Activated CD8-positive, alpha-beta memory T cell treated with anti-CD3 and anti-CD28 coated beads for 24 hours (primary cell): ENCODE measurements at places on chromosomes 4 and X.

GRCh38 chr4:138775489-138775888, 240.1 kb upstream of the NOCT start:
- no peak for DNase-seq

DNA sequence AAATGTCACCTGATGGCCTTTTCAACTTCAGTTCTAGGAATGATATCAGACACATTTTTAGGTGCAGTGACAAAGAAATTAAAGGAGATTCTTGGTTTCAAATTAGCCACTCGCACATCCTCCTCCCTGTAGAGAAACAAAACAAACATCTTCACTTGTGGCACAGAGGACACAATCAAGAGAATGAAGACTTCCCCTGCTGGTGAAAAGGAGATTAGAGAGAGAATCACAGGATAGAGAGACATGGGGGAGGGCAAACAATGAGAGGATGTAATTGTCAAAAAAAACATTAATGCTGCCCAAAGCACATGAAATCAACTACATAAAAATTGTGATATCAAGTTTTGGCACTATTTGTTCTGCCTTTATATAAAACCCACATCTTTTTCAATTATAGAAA, 34.5 kb downstream of the ACE2 start:
- no peak for DNase-seq

DNA sequence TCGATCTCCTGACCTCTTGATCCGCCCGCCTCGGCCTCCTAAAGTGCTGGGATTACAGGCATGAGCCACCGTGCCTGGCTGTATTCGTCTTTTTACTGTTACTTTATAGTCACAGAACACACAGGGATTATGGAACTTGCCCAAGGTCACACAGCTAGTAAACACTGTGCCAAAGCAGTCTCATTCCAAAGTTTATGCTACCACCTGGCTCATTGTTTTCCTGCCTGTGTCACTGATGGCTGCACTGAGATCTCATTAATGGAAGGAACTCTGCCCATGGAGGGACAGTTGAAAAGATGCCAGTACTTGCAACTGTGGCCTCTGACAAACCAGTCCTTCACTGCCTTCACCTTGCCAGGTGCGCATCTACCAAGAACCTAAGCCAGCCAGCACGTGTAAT, 517.7 kb downstream of the BCOR start:
- DNase-seq, result no peak

- DNase-seq, result no peak
Observed at GRCh38 chr4:154732669-154733068, 11.1 kb upstream of the LRAT start.

- no peak for DNase-seq
Observed at GRCh38 chrX:14872355-14872754, 514 bp downstream of the FANCB start.

DNA sequence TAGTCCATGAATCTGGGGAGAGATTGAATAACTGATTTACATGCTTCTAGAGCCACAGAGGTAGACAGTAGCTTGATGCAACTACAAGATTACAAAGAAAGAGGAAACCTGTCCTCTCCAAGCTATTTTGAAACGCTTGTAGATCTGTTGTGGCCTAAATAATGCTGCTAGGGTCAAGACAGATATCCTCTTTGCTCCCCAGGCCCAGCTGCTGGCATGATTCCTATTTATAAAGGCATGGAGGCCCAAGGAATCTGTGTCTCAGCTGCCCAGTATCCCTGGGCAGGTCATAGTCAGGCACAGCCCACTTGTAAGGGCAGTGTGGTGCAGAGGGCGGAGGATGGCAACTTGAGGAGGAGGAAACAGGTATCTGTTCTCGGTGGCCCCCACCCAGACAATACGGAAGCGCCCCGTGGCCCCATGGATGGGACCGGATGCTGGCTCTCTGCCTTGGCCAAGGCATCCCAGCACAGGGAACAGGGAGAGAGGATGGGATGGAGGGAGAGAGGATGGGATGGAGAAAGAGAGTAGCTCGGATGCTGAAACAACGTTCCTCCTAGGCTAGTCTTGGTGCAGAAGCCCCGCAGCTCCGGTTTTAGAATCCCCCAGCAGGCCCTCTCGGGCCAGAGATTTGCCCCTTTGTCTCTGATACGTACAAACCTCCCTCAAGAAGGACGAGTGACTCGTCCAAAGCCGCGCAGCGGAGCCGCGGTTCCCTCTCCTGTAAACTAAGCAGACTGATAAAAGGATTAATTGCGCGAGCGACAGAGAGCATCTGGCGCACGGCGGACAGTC, 767 bp upstream of the SMIM20 start:
- DNase-seq, result no peak

DNA sequence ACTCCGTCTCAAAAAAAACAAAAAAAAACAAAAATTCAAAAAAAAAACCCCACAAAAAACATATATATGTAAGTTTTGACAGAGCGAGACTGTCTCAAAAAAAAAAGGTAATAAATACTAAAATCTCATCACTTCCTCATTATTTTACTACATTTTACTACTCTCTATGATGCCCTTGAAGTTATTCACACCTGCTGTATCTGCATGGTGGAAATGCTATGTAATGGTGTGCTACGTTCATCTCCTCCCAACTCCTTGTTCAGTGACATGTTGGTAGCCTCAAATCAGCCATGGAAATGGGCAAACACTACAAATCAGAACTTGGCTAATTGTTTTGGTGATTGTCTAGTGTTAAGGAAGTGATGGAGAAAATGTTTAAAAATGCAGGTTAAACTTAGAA, 11.8 kb downstream of the RPS4X start:
- no peak for DNase-seq

- no peak for DNase-seq
Observed at GRCh38 chrX:110374559-110374958, 15.9 kb downstream of the RTL9 start.

DNA sequence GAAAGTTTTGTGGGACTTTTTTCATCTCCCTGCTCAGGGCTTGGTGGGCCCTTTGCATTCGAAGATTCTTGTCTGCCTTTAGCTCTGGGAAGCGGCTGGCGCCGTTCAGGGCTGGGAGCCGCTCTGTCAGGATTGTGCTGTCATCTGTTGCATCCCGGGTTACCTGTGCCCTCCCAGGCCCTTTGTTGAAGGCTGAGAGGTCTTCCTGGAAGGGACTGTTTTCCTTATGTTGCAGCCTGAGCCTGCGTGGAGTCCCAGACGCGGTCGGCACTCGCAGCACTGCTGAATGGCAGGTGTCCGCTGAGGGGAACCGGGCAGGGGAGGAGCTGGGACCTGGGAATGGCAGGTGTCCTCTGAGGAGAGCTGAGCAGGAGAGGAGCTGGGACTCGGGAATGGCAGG, 15.9 kb downstream of the RGS12 start:
- DNase-seq, result no peak

DNA sequence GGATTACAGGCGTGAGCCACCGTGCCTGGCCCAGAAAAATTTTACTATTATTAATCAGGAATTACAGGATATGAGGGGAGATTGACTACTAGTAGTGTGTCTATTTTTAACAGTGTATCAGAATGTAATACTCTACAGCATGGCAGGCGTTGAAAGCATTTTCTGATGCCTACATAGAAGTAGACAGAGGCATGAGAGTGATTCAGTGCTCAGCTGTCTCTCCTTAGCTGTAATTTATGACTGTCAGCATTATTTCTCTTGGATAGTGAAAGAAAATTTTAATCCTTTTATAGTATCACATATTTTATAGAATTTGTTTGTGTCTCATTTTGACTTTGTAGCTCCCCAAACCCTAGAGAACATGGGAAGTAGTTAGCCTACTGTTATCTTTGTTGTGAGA, 20.7 kb downstream of the ARHGAP24 start:
- no peak for DNase-seq

DNA sequence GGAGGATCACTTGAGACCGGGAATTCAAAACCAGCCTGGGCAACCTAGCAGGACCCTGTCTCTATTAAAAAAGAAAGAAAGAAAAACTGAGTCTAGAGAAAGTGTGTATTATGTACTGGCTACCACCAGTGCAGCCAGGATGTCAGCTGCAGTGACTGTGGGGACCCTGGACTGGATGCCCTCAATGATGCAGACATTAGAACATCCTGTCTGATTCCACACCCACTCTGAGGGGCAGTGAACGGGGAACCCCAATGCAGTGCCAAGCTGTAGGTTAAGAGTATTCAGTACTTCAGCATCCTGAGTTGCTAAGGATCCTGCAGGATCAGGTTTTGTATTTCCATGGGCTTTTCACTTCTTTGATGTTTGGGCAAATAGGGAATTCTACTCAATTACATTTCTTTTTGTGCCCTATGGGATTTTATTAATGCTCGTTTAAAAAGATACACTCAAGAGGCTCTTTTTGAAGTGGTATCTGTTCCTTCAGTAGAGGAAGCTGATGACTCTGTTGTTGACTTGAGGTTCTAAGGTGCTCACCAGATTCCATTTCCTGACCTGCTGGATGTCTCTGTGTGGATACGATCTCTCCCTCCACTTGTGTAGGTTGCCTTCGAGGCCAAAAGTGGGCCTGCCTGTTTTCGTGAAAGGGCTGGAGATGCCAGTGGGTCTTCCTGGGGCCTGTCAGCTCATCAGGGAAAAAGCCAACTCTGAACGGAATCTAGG, 85.9 kb upstream of the CLCN4 start:
- DNase-seq, result peak; percentile 17

- no peak for DNase-seq
Observed at GRCh38 chr4:83771113-83771705, 235.3 kb downstream of the GPAT3 start.

GRCh38 chr4:85807247-85807950, 332.4 kb downstream of the ARHGAP24 start:
- DNase-seq, result no peak

DNA sequence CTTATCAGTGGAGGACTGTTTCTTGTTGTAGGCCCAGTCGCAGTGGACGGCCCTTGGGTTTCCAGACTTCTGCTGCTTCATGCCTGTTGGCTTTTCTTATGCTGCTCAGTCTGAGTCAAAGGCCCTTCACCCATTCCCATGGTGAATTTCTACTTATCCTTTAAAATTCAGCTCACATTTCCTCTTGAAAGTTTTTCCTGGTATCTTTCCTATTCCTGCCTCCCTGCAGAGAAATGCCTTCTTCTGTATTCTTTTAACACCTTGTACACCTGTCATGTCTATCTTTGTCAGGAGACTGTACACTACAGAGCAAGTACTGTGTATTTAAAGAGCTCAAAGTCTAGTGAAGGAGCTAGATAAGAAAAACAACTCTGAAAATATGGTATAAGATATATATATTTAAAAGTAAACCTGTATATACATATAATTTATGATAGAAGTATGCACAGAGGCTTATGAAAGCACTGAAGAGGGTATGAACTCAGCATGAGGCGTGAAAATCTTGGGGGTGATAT, 22.0 kb downstream of the NPNT start:
- no peak for DNase-seq

GRCh38 chr4:107006218-107006617, 29.9 kb downstream of the DKK2 start:
- DNase-seq, result no peak

DNA sequence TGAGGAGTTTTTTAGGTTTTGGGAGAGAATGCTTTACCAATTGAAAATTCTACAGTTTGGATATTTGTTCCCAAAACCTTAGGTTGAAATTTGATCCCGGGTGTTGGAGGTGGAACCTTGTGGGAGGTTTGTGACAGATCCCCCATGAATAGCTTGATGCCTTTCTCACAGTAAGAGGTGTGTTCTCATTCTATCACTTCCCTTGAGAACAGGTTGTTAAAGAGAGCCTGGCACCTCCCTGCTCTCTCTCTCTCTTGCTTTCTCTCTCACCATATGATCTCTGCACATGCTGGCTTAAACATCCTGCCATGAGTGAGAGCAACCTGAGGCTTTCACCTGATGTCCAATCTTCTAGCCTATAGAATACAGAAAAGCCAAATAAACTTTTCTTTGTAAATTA, 1475.5 kb upstream of the AGA start:
- no peak for DNase-seq

GRCh38 chrX:131634900-131635299, 91.0 kb downstream of the OR13H1 start:
- DNase-seq, result no peak

DNA sequence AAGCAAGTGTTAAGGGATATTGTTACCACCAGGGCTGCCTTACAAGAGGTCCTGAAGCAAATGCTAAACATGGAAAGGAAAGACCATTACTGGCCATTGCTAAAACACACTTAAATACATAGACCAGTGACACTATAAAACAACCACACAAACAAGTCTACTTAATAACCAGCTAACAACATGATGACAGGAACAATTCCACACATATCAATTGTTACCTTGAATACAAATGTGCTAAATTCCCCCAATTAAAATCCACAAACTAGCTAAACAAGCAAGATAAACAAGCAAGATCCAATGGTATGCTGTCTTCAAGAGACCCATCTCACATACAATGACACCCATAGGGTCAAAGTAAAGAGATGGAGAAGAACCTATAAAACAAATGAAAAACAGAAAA, 20.5 kb upstream of the MAGEA8 start:
- DNase-seq, result no peak

DNA sequence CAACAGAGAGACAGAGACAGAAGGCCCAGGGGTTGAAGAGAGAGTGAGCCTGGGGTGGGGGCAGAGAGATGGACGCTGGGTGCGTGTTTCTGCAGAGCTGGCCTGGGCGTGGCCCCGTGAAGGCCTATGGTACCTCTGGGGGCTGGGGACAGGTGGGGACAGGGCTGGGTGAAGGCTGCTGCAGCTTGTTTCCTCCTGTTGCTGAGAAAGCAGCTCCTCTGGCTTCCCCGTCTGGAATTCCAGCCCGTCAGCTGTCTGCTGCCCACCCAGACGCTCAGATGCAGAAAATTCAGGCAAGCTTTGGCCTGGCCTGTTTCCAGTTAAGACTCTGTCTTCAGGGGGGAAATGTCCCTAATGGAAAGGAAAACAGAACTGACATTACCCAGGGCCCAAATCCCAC, 76.8 kb upstream of the PSAPL1 start:
- no peak for DNase-seq

DNA sequence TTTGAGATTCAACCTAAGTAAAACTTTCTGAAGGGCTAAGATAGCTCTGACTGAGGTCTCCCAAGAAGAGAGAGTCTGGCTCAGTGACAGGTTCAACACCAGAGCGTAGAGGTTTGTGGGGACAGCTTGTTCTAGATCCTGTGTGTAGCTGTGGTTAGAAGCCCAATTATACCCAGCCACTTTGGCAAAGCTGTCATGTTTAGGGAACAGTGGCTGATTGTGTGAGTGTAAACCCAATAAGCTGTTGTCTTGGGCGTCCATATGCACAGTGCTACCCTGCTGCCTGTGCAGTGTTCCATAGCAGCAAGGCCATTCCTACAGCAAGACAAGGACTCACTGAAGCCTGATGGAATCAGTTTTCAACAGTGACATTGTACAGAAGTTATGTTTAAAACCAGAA, 11.2 kb upstream of the SCRG1 start:
- DNase-seq, result no peak

GRCh38 chr4:179353786-179354185, 1911.5 kb upstream of the AGA start:
- no peak for DNase-seq

- no peak for DNase-seq
Observed at GRCh38 chr4:107683873-107684272, 36.2 kb downstream of the PAPSS1 start.

- DNase-seq, result no peak
Observed at GRCh38 chr4:36677112-36677511, 395.7 kb downstream of the DTHD1 start.

DNA sequence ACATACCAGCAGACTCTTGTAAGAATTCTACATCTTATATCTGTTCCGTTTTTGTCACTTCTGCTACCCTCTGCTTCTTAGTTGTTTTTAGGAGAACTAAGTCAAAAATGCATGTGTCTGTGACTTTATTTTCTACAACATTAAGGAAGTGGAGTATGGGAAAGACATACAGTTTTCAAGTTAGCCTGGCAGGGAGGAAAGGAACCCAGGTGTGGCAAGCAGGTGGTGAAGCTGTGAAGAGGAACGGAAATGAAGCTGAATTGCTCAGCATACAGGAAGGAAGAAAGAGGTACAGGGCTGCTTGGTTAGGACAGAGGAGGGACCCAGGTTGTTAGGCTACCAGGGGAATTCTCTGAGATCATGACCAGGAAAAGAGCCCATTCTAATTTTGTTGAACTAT, 9.4 kb downstream of the GPRIN3 start:
- no peak for DNase-seq
